NCI-H1694 (cell line): ENCODE measurements at places on chromosomes 7 and 10.
A peak's percentile ranks its signal among the peaks of the same experiment; 100 is the strongest.

DNA sequence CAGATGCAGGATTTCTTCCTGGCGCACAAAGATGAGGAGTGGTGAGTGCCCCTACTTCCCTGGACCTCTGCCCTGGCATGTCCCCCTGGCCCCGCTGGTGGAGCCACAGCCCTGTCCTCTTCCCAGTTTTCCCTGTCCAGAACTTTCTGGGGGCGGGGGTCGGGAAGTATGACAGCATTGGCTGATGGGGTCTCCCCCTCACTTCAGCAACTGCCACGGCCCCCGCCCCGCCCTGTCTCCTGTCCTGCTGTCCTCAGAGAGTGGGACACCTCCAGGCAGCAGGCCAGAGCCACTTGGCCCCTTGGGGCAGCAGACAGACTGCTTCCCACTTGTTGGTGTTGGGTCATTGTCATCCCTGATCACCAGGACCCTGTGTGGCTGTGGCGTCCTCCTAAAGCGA, 7.3 kb downstream of the SRRT start:
- no peak for DNase-seq

DNA sequence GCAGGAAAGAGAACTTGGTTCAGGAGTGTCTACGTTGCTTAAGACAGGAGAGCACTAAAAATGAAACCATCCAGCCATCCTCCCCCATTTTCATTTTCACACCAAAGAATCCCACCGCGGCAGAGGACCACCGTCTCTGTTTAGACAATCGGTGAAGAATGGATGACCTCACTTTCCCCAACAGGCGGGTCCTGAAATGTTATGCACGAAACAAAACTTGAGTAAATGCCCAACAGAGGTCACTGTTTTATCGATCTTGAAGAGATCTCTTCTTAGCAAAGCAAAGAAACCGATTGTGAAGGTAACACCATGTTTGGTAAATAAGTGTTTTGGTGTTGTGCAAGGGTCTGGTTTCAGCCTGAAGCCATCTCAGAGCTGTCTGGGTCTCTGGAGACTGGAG, 1.4 kb upstream of the IL6 start:
- peak; percentile 65 for DNase-seq

GRCh38 chr7:131021902-131022301, 287.9 kb upstream of the KLF14 start:
- DNase-seq = no peak

- DNase-seq = no peak
Observed at GRCh38 chr7:101990811-101991418, 173.5 kb downstream of the CUX1 start.

- no peak for DNase-seq
Observed at GRCh38 chr7:45645141-45645969, 71.2 kb downstream of the ADCY1 start.

- DNase-seq = no peak
Observed at GRCh38 chr7:116098175-116098574, 67.6 kb upstream of the TFEC start.

DNA sequence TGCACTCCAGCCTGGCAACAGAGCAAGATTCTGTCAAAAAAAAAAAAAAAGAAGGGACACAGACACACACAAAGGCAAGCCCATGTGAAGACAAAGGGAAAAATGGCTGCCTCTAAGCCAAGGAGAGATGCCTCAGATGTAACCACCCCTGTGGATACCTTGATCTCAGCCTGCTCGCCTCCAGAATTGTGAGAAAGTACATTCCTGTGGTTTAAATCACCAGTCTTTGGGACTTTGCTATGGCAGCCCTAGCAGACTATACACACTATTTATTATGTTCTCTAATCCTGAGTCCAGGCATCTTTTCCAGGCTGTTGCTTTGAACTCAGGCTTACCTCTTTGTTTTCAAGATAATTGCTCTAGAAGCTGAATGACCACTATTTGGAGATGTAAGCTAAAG, 494.3 kb downstream of the GALNT17 start:
- DNase-seq = peak; percentile 19
